Iris pigment epithelial cell (primary cell): ENCODE measurements at places on chromosomes 2 and 18.

DNA sequence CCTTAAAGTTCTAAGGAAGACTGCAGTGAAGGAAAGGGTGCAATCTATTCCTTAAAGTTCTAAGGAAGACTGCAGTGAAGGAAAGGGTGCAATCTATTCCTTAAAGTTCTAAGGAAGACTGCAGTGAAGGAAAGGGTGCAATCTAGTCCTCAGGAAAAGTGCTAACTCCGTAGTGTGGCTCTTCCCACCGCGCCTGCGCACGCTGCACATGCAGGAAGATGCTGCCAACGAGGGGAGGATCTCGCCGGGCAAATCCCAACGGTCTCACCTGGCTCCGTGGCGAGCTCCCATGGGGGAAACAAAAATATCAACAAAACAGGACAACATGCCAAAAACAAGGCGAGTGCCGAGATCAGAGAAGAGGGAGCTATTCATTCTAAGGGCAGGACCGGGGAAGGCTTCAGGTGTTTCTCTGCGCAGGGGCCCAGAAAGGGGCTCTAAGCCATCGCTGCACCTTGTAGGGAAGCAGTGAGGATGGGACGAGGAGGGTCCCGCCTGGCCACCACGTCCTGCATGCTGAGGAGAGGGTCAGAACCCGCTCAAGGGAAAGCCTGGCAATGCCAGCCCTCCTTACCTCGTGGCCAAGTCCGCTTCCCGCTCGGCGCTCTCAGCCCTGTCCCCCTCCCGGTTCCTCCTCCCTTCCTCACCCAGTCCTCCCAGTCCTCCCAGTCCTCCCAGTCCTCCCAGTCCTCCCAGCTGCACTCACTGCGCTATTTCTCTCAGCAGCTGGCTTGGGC is 24.5 kb downstream of the TIMM21 start:
- no peak for DNase-seq

DNA sequence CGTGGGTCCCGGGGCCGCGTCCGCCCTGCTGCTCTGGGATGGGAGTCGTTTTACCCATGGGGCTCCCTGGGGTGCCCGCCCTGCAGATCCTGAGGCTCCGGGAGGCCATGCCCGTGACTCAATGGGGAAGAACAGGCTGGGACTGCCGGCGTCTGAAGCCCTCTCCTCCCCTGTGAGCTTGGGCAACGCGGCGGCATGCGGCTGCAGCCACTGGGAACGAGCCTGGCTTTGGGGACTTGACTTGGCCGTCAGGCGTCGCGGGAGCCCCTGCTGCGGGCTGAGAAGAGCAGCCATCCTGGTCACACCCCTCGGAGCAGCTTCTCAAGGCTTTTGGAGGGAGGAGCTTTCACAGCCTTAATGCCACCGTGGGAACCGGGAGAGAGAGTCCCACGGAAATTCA is 126.9 kb upstream of the CTDP1 start:
- DNase-seq = no peak

DNA sequence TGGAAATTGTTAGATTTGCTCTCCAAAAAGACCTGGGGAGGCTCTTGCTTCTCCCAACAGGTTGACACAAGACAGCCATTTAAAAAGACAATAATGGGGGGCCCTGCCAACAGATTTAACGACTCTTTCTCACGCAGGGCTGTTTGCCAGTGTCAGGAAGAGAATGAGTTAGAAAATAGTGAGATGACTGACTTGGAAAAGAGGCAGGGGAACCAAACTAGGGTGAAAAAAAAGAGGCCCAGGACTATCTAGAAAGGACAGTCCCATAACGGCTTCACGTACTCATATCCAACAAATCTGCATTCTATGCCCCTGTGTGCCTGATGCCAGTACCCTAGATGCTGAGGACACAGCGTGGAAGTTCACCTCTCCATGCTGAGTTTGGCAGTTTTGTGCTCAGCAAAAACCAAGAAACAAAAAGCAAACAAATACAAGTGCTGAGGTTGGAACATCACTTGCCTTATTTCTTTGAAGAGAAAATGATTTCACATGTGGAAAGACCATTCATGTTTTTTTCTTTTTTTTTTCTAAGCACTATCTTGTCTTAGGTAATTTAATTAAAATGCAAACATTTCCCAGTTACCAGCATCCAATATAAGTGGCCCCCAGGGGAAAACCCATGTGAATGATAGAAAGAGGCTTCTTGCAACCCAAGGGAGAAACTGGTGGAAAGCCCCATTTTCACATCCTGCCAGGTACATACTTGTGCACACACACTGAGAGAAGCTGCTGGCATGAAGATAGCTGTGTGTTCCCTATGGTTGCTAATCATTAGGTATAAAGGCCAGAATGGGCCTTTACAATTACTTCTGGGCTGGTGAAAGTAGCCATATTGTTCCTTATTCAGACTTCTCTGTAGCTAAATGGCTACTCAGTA is 10.6 kb upstream of the WIPF1 start:
- DNase-seq = no peak

- DNase-seq = no peak
Measured at GRCh38 chr2:2456721-2457120, 125.6 kb upstream of the MYT1L start.

GRCh38 chr18:45403341-45404049 is 211.8 kb upstream of the SLC14A2 start:
- no peak for DNase-seq

DNA sequence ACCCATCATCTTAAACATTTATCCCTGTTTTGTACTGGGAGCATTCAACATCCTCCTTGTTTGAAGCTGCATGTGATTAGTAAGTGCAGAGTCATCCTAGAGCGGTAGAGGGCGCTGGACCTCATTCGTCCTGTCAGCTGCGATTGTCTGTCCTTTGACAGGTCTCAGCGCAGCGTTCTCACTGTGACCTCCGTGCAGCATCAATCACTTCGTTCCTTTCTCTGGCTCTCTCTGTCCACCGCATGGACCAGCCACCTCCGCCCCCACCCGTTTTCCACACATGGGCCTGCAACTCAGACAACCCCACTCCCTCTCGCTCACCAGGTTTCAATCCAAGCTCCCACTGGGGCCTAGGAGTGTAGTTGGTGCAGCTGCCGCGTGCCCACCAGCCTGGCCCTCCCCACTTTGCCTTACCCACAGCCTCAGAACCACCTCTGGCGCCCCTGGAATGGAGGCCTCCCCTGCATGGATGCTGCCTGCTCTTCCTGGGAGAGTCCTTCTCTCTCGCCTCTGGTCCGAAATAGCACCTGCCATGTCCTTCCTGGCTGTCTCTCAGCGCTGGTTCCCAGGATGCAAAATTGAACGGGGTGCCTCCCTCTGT is 90.5 kb downstream of the NDUFA10 start:
- peak; percentile 54 for DNase-seq

GRCh38 chr2:390959-391358 is 103.1 kb upstream of the ALKAL2 start:
- no peak for DNase-seq

- no peak for DNase-seq
Measured at GRCh38 chr2:144560251-144560650, 40.3 kb upstream of the ZEB2 start.

DNA sequence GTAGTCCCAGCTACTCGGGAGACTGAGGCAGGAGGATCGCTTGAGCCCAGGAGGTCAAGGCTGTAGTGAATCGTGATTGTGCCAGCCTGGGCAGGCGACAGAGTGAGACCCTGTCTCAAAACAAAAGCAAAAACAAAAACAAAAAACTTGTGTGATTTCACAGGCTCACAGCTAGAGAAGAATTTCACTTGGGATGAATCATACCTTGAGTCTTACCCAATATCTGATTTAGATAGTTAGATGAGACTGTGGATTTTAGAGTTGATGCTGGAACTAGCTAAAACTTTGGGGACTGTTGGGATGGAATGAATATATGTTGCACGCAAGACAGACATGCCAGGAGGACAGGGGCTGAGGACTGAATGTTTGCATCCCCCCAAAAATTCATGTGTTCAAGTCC is 4.4 kb downstream of the ANKRD29 start:
- peak; percentile 49 for DNase-seq

- no peak for DNase-seq
Measured at GRCh38 chr2:27652790-27653189, 10.6 kb downstream of the SUPT7L start.

DNA sequence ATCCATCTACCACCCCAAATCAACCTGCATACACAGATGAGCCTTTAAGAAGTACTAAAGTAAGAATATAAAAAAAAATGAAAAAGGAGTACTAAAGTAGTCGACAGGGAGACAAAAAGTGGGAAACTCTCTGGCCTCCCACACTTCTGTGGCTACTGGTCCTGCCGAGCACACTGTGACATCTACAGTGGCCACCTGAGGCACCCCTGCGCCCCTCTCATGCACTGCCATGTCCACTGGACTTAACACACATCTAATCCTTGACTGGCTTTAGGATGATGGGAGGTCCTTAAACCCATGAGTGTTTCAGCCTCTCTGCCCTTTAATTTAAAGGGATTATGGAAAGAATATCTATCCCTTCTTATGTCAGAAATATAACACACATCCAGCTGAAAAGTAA is 71.2 kb downstream of the MREG start:
- no peak for DNase-seq

GRCh38 chr2:182302174-182302573 is 124.7 kb downstream of the PDE1A start:
- DNase-seq = peak; percentile 84

GRCh38 chr18:53153281-53153680 is 813.3 kb downstream of the DCC start:
- no peak for DNase-seq

- no peak for DNase-seq
Measured at GRCh38 chr2:123366239-123366837, 658.7 kb upstream of the CNTNAP5 start.

- DNase-seq = no peak
Measured at GRCh38 chr18:73896685-73897084, 250.9 kb downstream of the FBXO15 start.

DNA sequence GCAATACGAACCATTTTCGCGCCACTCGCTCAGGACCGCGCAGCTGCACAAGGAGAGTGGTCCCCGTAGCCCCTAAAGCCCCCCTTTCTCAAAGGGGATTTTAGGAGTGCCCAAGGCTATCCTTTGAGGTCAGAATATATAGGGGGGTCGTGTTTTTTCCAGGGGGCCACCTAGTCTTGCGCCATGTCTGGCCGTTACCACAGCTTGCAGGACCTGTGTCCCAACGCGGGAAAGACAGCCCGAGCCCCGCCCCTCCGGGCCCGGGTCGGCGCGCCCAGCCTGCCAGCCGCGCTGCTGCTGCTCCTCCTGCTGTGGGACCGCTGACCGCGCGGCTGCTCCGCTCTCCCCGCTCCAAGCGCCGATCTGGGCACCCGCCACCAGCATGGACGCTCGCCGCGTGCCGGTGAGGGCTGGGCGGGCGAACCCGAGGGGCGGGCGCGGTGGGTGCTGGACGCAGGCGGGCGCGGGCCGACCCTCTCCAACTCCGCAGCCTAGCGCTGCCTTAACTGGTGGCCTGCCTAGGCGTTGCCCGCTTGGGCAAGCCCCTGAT is at the start of gene CDCA7:
Gene CDCA7 (plus strand): TSS at position 291 of the 550 bp plus-strand sequence. CDS start 92 bp downstream, at position 383.
- peak; percentile 51 for DNase-seq

DNA sequence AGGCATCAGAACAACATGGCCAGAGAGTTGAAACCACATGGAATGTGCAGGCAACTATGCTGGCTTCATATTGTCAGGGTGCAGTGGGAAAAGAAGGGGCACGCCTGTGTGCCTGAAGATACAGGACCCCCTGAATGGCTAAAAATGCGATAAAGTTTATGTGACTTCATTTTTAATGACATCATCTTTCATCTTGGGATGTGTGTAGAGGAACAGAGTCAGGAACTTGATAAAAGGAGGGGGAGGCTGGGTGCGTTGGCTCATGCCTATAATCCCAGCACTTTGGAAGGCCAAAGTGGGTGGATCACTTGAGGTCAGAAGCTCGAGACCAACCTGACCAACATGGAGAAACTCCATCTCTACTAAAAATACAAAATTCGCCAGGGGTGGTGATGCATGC is 872.6 kb downstream of the TDRD15 start:
- no peak for DNase-seq

GRCh38 chr2:211944572-211944971 is 594.0 kb downstream of the ERBB4 start:
- DNase-seq = no peak

- DNase-seq = peak; percentile 23
Measured at GRCh38 chr2:217732992-217733391, 269.8 kb downstream of the TNS1 start.

DNA sequence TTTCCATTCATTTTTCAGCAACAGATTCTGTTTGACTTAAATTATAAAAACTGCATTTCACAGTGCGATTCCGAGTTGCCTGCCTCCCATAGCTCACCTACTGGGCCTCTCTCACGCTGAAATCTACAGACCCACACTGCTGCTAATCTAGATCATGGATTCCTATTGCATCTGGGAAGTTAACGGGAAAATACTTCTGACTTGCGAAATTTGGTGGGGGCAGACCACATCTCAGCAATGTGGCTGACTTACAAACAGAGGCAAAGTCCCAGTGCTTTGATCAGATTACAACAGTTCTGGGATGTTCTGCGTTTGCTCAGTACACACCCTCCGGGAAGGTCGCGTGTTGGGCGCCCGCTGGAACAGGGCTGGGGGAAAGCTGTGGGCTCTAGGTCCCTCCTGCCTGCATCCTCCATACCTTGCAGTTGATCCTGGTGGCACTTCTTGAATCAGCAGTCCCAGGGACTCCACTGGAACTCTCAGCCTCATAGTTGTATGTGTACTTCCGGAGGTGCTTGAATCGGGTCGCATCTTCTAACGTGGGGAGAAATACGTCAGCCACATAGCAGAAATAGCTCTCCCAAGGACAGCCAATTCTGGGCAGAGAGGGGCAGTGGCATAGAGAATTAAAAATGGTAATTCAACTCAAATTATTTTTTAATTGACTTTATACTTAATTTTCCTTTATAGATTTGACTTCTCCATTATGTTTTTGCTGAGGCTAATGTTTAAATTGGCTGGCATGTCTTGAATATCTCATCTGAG is 1.7 kb downstream of the APOB start:
- peak; percentile 28 for DNase-seq

GRCh38 chr18:49613641-49614151 is 51.8 kb downstream of the LIPG start:
- no peak for DNase-seq

DNA sequence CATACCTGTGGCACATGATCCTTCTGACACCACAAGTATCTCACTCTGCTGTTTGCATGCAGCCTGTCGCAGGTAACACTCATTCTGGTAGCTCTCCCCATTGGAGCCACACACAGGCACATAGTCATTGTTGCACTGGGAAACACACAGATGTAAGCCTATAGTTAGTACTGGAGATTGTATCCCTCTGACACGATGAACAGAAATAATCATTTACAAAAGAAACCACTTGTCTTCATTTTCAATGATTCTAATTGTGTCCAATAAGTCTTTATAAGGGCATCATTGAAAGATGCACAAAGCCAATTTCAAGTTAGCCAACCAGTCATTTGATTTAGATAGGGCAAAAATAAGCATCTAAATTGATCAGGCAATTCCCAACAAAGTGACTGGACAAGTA is 10.4 kb downstream of the TMEFF2 start:
- DNase-seq = no peak

- peak; percentile 38 for DNase-seq
Measured at GRCh38 chr18:58338961-58339592, 289.8 kb downstream of the ALPK2 start.

- peak; percentile 55 for DNase-seq
Measured at GRCh38 chr2:84781942-84782716, 98.8 kb downstream of the TRABD2A start.
